Activated CD4-positive, alpha-beta T cell treated with anti-CD3 and anti-CD28 coated beads, Interleukin-2, Interleukin-6, amounts not matched to agents 100 ng/mL and 50 ng/mL, durations not matched to agents 16 hours and 8 hours (primary cell): ENCODE measurements at places on chromosomes 4 and X.

GRCh38 chr4:113500424-113500823 lies 261.1 kb downstream of the CAMK2D start:
- no peak for DNase-seq

GRCh38 chr4:8391071-8391470 lies 49.5 kb downstream of the ACOX3 start:
- DNase-seq: no peak

DNA sequence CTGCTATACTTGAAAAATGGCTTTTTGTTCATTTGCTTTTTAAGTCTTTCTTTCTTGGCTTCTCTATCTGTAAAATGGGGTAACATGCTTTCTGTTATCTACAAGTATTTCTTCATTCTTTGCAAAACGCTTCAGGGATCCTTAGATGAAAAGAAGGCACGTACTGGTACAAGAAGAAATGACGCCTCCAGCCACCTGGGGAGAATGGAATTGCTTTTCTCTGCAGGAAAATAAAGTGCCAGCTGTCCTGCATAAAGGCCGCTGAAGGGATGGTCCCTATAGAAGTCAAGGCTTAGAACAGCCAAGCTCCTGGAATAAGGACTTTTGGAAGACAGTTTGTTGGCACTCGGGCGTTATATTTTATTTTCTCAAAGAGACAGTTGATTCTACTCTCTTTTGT lies 210.8 kb upstream of the RASGEF1B start:
- no peak for DNase-seq

DNA sequence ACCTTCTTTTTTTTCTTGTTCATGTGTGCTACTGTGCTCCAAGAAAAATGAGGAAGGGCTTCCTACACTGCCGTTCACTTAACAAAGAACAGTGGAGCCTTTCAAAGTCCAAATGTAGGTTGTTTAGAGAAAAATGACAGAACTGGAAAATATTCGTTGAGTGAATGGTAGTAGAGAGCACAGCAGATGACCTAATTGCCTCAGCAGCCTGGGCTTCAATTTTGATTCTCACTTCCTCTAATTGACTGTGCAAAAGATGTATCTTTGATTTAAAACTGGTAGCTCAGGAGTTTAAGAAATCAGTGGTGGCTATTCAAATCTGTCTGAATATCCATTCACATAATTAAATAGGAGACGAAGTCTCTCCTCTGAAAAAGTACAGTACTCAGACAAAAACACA lies 5.2 kb downstream of the NLGN4X start:
- DNase-seq: no peak

DNA sequence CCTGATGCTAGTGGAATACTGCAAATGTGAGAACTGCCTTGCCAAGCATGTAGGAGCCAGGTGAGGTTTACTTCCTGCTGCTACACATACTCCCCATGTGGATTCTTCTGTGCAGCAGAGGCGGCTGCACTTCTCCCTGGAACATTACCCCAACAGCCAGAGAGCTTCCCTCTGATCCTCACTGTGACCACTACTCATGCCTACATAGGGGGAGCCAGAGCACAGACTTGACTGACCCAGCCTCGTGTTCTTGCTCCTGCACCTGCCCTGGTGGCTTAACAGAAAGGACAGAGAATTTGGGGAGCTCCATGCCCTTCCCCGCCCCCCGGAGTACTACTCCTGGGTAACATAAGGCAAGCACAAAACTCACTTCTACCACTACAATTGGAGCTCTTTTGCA lies 38.4 kb downstream of the UGT2A2 start:
- no peak for DNase-seq

- DNase-seq: no peak
Measured at GRCh38 chr4:7673121-7673520, 238.4 kb upstream of the PSAPL1 start.

DNA sequence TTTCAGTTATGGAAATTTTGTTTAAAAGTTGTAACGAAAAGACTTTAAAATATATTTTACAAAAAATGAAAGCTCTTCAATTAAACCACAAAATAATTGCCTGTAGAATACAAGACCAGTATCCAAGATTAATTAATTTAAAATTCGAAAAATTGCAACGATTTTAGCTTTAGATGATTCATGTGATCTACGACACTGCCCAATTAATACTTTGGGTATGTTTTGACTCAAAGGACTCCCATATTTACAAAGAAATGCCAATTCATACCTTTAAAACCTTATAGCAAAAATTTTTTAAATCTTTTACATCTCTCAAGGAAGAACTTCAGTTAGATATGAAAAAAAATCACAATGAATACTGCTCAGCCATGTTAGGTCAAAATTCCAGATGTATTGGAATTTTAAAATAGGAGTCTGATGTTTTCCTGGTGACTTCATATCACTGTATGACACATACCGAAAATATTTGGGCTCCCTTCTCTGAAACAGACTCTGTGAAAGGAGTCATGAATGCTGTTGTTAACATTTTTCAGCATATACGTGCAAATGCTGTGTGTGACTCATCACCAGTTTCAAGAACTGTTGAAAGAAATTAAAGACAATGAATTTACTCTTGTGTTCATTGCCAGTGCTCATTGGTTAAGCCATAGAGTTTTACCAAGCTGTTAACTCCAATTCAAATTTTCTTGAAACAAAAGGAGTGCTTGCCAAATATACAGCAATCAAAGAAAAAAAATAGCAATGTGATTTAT lies 13.8 kb upstream of the SMS start:
- DNase-seq: peak; percentile 71

DNA sequence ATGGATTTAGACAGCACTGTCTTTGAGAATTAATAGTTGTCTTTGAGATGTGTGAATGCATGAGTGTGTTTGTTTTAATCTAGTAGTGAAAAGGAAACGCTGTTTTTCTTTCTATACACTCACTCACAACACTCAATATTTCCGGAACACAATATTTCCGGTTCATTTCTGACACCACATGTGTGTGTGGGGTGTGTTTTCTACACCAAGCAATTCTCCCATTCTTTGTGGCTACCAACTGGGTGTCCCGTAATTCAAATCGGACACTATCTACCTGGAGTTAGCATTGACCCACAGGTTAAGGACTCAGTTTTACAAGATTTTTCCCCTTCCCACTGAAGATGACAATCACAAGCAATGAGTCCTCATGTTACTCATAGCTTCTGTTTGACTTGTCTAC lies 113.9 kb downstream of the SNCA start:
- no peak for DNase-seq

- no peak for DNase-seq
Measured at GRCh38 chr4:3466691-3467600, 3.8 kb downstream of the DOK7 start.

GRCh38 chrX:6826856-6827255 lies 291.9 kb upstream of the VCX3A start:
- no peak for DNase-seq

DNA sequence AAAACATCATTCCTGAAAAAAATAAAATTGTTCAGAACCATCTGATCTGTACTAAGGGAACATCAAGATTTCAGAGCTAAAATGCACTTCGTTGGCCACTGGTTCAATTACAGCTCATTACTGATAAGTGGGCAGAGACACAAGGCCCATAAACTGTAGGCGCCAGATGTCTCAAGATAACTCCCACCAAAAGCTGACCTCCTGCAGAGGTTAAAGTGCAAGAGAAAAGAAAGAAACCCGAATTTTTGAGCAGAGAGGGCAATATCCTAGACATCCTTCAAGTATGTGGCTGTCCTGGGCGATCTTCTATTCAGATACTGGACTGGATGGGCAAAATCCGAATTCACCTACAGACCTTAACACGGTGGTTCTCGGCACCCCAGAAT lies 660 bp downstream of the GEMIN8 start:
- no peak for DNase-seq

DNA sequence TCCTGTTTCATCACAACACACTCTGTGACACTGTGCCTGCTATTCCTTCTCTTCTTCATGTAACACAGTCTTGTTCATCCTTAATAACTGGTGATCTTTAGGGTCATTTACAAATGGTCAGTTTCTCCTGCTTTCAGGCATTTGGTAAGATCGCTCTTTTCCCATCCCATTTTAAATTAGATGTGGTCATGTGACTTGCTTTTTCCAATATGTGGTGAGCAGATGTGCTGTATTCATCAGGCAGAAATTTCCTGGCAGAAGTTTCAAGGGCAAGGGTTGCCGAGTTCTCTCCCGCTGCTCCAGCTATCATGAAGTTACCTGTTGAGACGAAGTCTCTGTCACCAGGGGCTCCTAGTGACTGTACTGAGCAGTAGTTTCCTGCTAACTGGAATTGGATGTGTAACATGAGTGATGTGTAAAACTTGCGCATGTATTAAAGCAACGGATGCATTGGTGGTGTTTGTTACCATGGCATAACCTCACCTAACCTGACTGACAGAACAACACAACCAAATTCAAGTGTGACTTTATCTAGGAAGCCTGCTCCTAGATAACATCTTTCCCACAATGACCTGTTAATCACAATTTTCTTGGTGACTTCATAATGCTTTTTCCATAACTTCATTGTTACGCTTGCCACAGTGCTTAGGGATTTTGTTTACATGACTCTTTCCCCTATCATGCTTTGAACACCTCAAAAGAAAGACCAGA lies 29.5 kb upstream of the BMPR1B start:
- DNase-seq: no peak

DNA sequence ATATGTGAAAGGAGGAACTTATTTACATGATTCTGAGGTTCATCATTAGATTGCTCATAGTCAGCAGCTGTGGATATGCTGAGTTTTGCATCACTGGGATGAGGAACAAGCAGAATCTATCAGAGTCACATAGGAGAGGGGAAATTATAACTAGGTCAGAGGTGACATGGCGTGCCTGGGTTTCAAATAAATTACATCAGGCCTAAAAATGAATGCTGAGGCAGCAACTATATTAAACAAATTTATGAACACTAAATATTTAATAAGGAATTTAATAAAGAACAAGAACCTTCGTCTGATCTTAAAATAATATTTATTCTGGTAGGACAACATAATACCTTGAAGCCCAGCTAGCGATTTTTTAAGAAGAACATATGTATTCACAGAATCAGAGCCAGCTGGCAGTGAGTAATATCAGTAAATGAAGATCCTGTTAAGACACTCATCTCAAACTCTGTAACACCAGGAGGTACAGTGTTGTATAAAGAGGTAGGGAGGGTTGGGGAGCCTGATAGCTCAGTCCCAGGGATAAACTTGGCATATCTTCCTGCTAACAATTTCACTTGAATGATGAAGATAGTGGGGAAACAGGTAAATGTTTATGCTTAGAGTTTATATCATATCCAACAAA lies 60.9 kb upstream of the HS3ST1 start:
- no peak for DNase-seq
